Endodermal cell (in vitro differentiated cells): ENCODE measurements at places on chromosomes 11 and 22.

GRCh38 chr11:62409831-62410230 lies 9.0 kb upstream of the SCGB1A1 start:
- no peak for DNase-seq

DNA sequence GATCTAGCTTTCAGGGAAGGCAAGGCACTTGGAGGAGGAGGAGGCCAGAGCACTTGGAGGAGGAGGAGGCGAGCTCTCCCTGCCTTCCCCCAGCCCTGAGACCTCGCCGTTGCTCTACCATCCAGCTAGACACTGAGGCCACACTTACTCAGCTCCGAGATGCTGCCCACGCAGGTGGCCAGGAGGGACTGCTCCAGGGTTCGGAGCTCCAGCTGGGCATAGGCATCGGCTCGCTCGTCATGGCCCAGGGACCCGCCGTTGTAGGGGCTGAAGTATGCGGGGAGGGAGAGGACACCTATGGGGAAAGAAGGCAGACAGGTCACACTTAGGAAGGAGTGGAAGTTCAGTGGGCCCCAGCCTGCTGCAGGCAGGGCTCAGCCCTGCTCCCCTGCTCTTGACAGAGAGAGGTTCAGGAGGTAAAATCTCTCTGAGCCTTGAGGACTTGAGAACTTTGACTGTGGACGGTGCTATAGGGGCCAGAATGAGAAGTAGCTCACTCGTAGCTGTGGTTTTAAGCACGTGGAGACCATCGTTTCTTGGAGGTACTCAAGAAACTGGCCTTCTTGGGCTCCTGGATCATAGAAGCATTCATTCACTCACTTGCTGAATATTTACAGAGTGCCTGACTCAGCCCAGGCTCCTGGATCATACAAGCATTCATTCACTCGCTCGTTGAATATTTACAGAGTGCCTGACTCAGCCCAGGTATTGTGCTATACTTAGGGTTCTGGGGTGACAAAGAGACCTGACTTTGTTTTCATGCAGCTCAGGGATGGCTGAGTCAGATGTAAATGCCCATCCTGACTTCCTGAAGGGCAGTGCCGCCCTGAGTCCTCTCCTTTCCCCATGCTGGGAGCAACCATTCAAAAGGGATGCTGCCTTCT lies 99.2 kb downstream of the NAT10 start:
- DNase-seq = no peak

DNA sequence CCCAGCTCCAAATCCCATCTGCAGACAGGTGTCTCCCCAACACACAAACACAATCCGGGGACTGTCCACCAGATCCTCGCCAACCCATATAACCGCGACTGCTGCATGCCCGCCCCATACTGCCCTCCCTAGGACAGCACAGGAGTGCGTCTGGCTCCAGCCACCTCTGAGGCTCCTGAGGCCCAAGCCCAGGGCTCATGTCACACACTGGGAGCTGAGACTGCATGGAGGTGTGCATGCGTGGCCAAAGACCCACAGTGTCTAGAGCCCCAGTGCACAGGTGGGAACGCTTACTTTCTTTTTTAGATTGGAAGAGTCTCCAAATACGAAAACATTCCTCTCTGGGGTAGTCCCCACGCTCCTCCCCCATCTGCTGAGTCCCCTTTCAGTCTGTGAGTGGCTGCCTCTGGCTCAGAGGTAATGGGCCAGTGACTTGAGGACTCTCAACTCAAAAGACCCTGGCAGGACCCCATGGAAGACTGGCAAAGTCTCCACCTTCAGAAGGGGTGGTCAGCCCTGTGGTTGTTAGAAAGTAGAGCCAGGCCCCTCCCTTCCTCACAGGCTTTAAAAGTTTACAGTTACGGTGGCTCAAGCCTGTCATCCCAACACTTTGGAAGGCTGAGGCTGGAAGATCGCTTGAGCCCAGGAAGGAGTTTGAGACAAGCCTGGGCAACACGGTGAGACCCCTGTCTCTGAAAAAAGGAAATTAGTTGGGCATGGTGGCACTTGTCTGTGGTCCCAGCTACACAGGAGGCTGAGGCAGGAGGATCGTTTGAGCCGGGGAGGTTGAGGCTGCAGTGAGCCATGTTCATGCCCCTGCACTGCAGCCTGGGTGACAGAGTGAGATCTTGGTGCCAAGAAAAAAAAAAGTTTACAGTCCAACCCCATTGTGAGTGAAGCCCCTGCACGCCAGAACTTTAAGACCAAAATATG lies 2.3 kb downstream of the CBX7 start:
- DNase-seq = peak; percentile 77

GRCh38 chr11:61142424-61142823 lies 18.8 kb downstream of the VPS37C start:
- no peak for DNase-seq

DNA sequence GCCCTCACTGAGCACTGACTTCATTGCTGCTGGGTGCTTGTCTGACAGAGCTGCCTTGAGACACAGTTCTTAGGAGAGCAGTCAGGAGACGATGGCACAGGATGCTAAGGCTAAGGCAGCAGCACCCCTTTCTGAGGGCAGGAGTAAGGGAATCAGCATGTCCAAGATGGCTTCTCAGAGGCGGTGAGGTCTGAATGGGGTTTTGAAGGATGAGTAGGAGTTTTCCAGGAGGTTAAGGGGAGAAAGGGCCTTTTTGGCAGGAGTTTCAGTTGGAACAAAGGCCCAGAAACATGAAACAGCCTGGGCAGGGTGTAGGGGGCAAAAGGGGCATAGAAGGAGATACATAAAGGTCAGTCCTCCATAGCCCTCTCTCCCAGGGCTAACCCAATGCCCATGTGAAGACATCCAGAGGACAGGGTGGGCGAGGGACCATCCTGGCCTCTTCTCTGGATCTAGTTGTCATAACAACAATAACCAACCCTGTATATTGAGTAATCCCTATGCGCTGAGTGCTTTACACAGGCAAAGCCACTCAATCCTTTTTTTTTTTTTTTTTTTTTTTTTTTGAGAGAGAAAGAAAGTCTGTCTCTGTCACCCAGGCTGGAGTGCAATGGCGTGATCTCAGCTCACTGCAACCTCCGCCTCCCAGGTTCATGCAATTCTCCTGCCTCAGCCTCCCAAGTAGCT lies 19.0 kb downstream of the CYTH4 start:
- DNase-seq = no peak

DNA sequence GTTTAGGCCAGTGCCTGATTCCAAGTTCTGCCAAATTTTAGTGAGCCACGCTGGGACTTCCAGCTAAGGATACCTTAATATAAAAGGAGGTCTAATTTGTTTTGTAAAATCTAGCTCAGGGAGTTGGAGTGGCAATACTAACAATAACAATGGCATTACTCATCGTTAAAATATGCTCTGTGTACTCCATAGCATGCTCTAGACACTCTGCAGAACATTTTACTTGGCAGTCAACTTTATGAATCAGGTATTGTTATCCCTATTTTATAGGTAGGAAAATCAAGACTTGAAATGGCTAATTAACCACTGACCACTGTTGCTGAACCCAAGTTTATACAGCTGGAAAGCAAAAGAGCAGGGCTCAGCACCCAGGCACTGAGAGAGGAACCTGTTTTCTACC lies 485.0 kb upstream of the KIRREL3 start:
- DNase-seq = no peak

DNA sequence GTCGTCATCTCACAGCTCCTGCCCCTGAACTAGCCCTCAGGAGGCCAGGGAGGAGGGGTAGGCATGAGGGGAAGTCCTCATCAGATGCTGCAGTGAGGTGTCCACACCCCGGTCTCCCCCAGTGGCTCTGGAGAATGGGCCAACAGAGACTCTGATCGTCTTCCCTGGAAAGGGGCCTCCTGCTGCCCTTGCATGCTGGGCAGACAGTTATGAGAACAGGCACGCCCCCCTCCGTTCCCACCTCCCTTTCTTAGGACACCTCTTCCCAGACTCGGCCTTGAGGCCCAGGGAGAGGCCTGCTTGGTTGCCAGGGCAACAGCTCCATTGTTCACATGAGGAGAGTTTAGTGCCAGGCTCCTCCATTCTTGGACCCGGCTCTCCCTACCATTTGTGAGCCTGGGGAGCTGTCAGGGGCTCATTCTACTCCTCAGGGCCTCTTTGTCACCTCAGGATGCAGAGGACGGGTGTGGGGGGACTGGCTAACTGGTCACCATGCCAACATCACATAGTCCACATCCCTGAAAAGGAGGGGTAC lies 157.7 kb downstream of the TTC17 start:
- no peak for DNase-seq

GRCh38 chr11:78595436-78596130 lies 20.9 kb upstream of the NARS2 start:
- no peak for DNase-seq

DNA sequence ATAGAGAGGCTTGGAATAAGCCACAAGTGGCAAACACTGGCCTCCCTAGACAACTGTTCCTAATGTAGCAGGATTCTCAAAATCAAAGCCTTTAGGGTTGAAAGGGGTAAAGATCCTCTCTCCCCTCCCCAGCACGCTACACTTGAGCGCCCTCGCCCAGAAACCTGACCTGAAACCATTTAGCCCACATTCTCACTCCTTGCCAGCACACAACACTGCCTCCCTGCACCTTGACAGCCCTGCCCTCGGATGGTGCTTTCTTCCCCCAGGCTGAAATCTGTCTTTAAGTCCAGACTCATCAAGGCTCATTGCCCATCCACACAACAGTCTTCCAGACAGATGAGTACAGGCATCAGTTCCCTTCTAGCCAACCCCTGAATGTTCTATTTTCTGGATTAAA lies 26.5 kb downstream of the CWC15 start:
- no peak for DNase-seq

DNA sequence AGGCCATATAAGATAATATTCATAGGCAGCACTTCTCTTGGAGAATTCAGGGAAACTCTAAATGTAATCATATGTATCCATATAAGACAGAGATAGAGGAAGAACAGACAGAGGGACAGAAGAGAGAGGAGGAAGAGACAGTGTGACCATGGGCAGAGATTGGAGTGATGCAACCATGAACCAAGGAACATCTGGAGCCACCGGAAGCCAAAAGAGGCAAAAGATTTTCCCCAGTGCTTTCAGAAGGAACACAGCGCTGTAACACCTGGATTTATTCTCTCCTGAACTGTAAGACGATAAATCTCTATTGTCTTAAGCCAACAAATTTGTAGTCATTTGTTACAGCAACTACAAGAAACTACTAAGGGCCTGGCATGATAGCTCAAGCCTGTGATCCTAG lies 57.7 kb downstream of the GAB2 start:
- no peak for DNase-seq

DNA sequence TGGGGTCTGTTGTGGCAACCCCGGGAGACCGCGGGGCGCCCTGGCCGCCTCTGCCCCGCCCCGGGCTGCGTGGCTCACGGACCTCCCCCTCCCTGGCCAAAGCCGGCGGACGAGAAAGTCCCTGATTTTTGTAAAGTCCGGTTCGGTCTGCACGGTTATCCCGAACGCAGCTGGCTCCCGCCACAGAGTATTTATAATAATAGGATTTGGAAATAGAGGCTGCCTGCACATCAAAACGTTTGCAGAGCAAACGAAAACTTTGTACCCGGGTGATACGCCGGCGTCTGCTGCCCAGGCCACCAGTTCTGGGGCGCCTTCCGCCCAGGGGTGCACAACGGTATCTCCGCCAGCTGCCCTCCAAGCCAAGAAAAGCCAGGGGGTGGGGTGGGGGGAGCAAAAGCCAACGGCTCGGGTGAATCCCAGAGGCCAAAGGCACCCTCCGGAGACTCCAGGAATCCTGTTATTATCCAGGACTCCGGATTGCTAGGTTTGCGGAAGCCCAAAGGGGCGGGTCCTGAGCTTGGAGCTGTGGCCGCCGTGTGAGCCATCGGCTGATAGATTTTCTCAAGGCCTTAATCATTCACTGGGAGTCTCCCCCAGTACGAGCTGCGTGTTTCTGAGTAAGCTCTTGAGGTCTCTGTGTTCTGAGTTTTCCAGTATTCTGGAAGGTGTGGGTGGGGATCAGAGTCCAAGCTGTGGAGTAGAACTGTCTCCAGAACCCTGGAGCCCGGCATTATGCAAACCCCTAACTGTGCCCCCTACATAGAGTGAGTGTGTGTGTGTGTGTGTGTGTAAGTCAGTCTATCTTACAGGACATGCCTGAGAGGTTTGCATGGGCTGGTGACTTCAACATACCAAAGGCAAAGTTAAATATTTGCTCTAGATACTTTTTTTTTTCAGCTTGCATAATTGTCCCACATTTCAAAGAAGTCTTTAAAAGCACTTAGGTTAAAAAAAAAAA lies 673 bp upstream of the SHANK2 start:
- DNase-seq = peak; percentile 86

- DNase-seq = no peak
Measured at GRCh38 chr11:58134151-58134550, 8.8 kb upstream of the OR9I1 start.

GRCh38 chr11:121451178-121451985 lies 732 bp upstream of the SORL1 start:
- DNase-seq = no peak

DNA sequence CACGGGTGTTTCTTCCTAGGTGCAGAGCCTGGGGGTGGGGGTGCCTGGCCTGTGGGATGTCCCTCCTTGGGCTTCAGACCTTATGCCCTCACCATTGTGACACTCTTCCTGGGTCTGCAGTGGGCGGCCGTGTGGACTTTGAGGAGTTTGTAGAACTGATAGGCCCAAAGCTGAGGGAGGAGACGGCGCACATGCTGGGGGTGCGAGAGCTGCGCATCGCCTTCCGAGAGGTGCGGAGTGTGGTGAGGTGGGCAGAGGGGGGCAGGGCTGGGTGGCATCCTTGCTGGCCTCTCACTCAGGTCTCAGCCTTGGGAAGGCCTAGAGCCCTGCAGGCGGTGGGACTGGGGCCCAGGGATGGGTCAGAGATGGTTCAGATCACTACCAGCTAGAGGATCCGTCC lies 2.3 kb downstream of the CABP4 start:
- DNase-seq = no peak

DNA sequence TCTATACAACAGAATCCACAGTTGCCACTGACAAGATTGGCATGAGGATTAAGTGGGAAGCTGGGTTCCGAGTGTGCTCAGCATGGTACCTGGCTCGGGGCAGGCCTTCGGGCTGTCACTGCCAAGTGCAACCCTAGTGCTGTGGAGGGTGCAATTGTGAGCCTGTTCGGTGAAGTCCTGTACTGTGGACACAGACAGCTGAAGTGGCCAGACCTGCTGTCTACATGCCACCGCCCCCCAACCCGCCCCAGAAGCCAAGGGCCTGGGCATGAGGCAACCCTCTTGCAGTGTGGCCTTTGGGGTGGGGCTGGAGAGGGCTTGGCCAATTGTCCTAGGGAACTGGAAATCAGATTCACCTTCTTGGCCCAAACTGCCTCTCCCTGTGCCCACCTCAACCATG lies 15.6 kb upstream of the SHISAL1 start:
- no peak for DNase-seq

- DNase-seq = peak; percentile 57
Measured at GRCh38 chr11:124190298-124191139, 7.4 kb downstream of the OR10D3 start.

- peak; percentile 97 for DNase-seq
Measured at GRCh38 chr11:76860539-76861475, at the start of gene ACER3. Gene ACER3 (plus strand): TSS chr11:76860918. CDS start chr11:76860977, 59 bp downstream.
